Amniotic stem cell (primary cell): ENCODE measurements at places on chromosomes 13 and 19.

GRCh38 chr19:39199025-39199424, 2.3 kb downstream of the NCCRP1 start:
- no peak for DNase-seq

DNA sequence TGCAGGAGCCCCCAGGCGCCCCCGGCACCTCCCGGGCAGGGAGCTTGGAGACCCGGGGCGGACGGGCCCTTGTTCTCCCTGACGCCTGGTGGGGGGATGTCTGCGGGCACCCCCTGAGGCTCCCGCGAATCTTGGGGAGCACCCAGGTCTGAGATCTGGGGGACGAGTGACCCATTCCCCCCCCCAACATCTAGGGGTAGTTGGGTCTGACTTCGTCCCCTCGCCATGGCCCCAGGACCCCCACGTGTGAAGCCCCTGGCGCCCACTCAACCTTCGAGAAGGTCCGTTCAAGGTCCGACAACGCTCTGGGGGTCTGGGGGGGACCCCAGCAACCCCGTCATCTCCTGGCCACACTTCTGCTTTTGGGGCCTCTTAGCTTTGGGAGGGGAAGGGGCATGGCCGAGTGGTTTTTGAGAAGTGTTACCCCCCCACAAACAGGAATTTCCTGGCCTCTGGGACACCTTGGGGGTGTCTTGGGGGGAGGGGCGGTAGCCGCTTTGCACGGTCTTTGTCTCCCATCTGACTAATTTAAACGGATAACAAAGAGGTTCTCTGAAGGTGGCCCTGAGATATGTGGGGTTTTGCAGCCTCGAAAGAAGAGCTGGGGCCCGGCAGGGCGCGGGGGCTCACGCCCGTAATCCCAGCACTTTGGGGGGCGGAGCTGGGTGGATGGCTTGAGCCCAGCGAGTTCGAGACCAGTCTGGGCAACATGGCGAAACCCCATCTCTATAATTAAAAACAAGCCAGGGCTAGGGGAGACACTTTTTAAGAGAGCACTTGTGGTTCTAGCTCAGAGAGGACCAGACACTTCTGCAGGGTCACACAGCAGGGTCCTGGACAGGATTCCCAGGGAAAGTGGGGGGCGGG, 608 bp downstream of the CNN2 start:
- DNase-seq: no peak

GRCh38 chr13:111325146-111325890, 4.9 kb downstream of the TEX29 start:
- no peak for DNase-seq

DNA sequence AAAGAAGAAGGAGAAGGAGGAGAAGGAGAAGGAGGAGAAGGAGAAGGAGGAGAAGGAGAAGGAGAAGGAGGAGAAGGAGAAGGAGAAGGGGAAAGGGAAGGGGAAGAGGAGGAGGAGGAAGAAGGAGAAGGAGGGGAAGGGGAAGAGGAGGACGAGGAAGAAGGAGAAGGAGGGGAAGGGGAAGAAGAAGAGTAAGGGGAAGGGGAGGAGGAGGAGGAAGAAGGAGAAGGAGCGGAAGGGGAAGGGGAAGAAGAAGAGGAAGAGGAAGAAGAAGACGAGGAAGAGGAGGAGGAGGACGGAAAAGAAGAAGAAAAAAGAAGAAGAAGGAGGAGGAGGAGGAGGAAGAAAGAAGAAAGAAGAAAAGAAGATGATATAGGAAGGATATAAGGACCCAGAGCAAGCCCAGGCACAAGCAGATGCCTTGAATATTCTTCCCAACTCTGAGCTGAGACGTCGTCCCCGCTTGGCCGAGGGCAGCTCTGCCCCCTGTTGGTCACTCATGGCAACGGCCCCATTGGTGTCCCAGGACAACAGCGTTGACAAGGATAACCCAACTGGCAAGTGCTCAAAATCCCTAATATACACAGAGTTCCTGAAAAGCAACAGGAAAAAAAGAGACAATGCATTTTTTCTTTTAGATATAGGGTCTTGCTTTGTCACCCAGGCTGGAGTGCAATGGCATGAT, 30.6 kb upstream of the IGSF23 start:
- no peak for DNase-seq

- no peak for DNase-seq
These were observed 29.2 kb downstream of the ZNF146 start for GRCh38 chr19:36244066-36244465.

DNA sequence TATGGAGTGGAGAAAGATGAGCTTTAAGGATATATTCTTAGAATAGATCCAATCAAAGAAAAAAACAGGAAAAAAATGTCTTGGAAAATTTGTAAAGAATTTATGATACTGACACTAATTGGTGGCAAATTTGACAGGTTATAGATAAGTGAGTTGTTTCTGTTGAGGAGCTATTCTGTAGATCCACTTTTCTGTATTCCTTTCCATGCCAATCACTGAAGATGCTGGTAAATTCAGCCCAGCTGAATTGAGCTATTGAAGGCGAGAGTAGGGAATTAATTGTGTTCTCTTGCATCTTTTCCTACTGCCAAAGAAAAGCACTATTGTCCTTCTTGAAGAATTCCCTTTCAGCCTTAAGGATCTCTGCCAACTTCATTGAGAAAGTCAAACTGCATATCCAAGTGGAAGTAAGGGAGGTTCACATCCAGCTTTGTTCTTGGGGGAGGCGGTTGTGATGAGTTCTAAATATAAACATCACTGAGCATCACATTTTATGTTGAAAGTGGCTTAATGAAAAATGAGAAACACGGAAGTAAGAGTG, 113.1 kb downstream of the PCDH9 start:
- no peak for DNase-seq

DNA sequence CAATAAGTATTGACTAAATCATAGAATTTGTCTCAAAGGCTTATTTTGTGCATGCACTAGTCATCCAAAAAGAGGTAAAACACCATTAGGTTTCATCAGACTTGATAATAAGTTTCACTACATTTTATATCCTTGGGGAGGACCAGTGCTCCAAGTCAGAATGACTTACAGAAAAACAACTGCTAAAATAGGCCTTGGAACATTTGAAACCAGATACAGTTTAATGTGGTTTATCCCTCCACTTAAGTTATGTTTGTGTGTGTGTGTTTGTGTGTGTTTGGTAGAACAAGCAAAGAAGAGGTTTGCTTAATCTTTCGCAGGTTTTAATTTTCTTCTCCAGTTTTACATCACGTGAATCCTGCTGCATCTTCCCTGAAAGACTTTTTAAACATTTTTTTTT, 570.9 kb downstream of the PCDH9 start:
- DNase-seq: no peak

GRCh38 chr13:111006506-111007031, 91.7 kb upstream of the ANKRD10 start:
- no peak for DNase-seq

DNA sequence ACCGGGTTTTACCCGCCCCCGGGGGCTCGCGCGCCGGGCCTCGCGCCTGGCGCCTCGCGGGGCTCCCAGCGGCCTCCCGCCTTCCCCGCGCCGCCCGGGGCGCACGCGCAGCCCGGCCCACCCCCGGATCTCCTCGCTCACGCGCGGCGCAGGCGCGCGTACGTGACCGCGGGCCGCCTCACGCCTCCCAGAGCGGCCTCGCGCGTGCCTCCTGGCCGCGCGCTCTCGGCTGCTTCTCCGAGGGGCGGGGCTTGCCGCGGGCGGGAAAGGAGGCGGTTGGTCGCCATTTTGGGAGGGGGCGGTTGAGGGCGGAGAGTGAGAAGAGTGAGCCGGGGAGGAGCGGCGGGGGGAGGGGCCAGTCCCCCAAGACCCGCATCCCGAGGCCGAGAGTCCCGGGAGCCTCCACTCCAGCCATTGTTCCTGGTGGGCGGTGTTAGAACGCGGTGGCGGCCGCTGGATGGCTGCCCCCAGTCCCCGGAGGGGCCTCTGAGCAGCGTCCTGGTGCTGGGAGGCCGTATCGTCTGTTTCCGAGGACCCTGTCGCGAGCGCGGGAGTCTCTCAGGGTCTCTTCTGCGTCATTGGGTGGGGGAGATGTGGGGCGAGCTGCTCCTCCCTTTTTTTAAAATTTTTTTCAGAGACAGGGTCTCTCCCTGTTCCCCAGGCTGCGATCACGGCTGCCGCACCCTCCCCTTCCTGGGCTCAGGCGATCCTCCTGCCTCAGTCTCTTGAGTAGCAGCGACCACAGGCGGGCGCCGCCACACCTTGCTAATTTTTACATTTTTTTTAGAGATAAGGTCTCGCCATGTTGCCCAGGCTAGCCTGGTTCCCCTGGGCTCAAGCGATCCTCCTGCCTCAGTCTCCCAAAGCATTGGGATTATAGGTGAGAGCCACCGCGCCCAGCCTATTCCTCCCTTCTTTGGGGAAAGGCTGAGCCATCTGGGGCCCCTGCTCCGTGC, at the start of gene ZNF541:
TSS of gene ZNF541 (minus strand) at position 78 of the 956 bp plus-strand sequence. CDS start 17,292 bp downstream, outside the sequence.
- no peak for DNase-seq

DNA sequence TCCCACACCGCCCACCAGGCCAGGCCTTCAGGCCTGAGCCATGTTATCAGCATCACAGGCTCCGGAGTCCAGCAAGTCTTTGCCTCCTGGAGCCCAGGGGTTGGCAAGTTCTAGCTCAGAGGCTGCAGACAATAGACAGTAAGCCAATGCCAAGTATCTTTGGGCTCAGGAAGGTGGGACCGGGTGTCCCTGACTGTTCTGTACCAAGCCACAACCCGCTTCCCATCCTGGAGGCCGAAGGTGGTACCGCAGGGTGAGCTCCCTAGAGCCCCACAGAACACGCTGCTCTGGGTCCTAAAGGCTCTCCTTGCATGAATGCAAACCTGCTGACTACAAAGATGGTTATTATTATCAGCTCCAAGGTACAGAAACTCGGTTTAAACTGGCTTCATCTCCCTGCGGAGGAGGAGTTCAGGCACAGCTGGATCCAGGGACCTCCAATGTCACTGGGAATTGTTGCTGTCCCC, 5.5 kb upstream of the FSTL3 start:
- no peak for DNase-seq

- no peak for DNase-seq
These were observed 8.0 kb downstream of the DNASE2 start for GRCh38 chr19:12872941-12873890.

DNA sequence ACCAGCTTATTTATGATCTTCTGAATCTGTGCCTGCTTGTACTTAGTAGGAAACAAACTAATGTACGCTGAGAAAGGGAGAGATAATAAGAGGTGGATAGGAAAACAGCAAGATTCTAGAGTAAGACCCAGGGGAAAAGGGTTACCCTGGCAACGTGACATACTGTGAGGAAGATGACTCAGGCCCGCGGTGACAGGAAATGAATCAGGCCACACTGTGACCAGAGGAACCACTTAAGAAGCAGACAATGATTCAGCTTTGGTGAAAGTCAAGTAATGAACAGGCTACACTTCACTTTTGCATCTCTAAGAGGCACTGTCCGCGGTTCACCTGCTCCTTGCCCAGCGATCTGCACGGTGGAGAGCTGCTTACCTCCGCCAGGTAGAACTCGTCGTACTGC, 158.2 kb downstream of the NALCN start:
- peak; percentile 66 for DNase-seq

- DNase-seq: no peak
These were observed 61.2 kb upstream of the EDNRB start for GRCh38 chr13:77979721-77980385.

- no peak for DNase-seq
These were observed 35.8 kb downstream of the ZNF420 start for GRCh38 chr19:37114001-37114400.

DNA sequence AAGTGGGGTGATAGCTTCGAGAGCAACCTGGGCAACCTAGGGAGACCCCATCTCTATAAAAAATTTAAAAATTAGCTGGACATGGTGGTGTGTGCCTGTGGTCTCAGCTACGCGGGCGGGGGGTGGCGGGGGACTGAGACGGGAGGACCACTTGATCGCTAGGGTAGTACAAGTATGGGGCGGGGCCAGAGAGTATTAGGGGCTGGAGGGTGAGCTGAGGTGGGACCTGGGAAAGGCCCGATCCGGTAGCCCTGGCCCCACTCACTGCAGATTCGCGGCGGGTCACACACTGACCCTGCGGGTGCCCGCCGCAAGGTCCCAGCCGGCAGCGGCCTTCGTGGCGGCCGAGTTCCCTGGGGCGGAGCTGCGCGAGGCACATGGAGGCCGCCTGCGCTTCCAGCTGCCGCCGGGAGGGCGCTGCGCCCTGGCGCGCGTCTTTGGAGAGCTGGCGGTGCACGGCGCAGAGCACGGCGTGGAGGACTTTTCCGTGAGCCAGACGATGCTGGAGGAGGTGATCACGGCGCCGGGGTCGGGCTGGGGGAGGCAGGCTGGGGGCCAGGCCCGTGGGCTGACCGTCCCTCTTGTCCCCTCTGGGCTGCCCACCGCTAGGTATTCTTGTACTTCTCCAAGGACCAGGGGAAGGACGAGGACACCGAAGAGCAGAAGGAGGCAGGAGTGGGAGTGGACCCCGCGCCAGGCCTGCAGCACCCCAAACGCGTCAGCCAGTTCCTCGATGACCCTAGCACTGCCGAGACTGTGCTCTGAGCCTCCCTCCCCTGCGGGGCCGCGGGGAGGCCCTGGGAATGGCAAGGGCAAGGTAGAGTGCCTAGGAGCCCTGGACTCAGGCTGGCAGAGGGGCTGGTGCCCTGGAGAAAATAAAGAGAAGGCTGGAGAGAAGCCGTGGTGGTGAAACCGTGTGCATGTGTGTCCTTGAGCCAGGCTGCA, 2.0 kb upstream of the ARHGAP45 start:
- DNase-seq: no peak

DNA sequence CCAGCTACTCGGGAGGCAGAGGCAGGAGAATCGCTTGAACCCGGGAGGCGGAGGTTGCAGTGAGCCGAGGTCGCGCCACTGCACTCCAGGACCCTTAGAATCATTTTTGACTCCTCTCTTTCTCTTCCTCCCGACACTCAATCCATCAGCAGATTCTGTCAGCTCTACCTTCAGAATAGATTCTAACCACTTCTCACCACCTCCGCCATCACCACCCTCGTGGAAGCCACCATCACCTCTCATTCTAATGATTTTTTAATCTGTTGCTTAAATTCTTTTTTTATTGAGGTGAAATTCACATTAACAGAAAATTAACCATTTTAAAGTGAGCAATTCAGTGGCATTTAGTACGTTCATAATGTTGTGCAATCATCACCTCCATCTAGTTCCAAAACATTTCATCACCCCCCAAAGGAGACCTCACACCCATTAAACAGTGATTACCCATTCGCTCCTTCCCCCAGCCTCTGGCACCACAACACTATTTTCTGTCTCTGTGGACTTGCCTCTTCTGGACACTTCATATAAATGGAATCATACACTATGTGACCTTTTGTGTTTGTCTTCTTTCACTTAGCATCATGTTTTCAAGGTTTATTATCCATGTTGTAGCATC, 5.0 kb upstream of the CCDC61 start:
- DNase-seq: no peak

DNA sequence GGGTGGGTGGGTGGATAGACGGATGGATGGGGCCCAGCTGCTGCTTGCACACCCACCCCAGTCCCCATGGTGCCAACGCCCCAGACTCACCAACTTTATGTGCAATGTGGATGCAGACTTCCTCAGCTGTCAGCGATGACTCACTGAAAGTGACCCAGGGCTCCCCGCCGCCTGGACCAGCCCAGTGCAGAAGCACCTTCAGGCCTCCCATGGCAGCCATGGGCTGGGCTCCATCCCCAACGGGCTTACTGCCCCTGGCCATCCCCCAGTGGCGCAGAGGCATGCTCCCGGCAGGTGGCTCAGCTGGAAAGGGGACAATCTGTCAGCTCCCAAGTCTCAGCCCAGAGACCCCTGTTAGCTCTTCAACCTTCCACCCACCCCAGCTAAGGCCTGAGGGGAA, 2.2 kb downstream of the TYK2 start:
- no peak for DNase-seq

- no peak for DNase-seq
These were observed 215.3 kb downstream of the PCCA start for GRCh38 chr13:100304229-100304628.

- no peak for DNase-seq
These were observed 14.2 kb downstream of the PLEKHJ1 start for GRCh38 chr19:2221918-2222317.
